Lung microvascular endothelial cell (primary cell): ENCODE measurements at places on chromosomes 2 and 18.

GRCh38 chr18:76983613-76984051 is 149.0 kb downstream of the MBP start:
- no peak for DNase-seq

DNA sequence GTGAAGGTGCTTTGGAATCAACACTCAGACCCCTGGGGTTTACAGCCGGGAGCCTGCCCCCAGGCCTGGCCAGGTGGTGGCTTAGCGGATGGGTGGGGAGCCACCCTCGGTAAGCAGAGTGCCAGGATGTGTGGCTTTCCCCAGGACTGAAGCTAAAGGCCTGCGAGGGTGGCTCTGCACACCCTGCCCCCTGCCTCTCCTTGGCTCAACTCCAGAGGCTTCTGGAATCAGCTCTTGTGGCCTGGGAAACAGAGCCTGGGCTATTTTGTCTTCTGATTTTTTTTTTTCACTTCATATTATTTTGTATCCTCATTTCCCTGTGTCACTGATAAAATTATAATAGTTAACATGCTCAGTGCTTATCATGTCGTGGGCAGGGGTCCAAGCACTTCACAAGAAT is 79.8 kb downstream of the RHOB start:
- no peak for DNase-seq

GRCh38 chr2:74286725-74287124 is 56.5 kb downstream of the SLC4A5 start:
- DNase-seq, result no peak

DNA sequence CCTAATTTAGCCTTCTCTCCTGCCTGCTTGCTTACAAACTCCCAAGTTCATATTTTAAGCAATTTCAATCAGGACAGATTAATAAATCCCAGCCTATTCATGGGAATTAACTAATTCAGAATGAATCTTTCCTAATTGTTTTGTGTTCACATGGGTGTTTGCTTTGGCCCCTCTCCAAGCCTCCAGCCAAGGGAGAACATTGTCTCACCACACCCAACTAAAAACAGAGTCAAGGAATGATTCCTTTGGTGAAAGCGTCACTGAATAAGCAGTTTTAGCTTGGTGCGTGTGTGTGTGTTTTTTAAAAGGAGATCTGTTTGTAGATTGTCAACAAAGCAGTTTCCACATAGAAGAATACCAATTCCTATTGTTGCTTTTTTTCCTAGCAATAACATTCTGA is 43.0 kb upstream of the DSG1 start:
- DNase-seq, result no peak

DNA sequence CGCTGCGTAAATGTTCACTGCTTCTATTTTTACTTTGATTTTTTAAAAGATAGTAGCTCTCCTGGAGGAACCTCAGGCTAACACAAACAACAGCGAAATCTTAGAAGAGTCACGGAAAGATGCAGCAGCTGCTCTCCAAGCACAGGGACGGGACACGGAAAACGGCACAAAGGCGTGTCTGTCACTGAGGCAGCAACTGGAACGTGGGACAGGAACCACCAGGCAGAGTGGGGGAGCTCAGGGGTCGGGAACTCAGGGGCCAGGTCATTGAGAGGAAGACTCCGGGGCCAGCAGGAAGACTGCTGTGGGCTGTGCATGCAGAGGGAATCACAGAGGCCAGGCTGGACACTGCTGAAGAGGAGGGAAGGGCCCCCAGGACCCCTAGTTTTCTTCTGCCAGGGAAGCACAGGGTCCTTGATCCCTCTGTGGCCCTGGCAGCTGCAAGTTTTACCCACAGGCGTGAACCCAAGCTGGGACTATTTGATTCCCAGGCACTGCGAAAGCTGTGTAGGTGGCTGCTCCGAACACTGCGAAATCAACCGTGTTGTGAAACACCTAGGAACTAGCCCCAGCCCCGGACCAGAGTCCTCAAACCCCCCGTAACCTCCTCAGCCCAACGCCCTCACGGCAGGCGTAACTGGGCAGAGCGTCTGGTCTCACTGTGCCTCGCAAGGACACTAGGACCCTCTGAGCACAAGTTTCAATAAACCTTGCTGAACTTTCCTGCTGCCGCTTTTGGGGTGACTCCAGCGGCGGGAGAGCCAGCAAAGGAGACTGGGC is 263.0 kb downstream of the EIPR1 start:
- no peak for DNase-seq

DNA sequence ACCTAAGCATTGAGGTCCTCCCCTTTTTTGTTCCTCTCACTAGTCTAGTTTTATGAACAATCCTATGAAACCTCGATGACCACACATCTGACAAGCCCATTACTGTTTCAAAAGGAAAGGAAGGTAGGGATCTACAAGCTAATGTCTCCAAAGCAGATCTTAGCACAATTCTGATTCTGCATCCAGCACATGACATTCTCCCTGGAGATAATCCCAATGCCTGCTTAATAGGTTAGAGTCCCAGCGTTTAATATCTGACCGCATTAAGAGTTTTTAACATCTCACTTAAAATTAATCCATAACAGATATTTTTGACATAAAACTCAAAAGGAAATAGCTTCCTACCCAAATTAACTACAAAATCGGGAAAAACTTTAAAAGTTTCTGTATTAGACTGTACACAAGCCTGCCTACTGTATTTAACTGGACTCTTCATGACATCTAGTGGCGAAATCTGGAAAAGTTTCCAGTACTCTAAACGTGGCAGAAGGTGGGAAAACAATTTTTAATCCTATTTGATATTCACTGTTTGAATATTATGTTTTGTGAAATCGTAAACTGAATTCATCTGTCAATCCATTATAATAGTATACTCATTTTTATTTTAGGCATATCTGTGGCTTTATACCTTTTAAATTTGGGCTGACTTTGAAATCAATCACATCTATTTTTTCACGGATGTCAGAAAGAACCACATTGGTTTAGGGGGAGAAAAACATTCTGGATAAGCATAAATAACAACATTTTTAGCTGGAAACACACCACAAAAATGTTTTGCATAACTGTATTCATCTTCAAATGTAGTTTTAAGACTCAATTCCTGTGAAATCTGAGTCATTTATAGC is 62.4 kb downstream of the TXNL1 start:
- peak; percentile 64 for DNase-seq

GRCh38 chr2:67649331-67650261 is 252.5 kb downstream of the ETAA1 start:
- DNase-seq, result peak; percentile 16

- no peak for DNase-seq
Measured at GRCh38 chr2:19187323-19188020, 171.0 kb downstream of the OSR1 start.

- DNase-seq, result no peak
Measured at GRCh38 chr2:165219481-165219880, 15.6 kb upstream of the SCN3A start.

GRCh38 chr18:3329872-3330271 is 67.9 kb downstream of the MYL12B start:
- DNase-seq, result no peak

GRCh38 chr2:191836471-191836852 is 10.4 kb downstream of the CAVIN2 start:
- no peak for DNase-seq

DNA sequence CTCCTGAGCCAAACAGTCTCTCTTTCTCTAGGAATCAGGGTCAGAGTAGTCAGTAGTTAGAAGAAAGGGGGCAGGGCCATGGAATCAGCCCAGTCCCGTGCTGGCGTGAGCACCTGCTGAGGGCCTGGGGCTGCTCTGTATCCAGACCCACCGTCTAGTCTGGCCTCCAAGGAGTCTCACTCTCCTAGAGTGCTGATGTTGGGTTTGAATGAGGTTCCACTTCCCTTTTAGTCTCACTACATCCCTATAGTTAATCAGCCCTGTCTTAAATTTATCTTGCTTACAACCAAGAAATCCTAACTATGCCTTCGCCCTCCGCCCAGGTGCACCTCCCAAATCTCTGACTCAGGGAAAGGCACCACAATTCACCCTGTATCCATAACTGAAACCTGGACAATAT is 13.4 kb upstream of the KCTD1 start:
- DNase-seq, result no peak

- no peak for DNase-seq
Measured at GRCh38 chr18:34965108-34965507, 76.1 kb upstream of the MAPRE2 start.

GRCh38 chr18:69658685-69659084 is 258.0 kb downstream of the DOK6 start:
- no peak for DNase-seq

DNA sequence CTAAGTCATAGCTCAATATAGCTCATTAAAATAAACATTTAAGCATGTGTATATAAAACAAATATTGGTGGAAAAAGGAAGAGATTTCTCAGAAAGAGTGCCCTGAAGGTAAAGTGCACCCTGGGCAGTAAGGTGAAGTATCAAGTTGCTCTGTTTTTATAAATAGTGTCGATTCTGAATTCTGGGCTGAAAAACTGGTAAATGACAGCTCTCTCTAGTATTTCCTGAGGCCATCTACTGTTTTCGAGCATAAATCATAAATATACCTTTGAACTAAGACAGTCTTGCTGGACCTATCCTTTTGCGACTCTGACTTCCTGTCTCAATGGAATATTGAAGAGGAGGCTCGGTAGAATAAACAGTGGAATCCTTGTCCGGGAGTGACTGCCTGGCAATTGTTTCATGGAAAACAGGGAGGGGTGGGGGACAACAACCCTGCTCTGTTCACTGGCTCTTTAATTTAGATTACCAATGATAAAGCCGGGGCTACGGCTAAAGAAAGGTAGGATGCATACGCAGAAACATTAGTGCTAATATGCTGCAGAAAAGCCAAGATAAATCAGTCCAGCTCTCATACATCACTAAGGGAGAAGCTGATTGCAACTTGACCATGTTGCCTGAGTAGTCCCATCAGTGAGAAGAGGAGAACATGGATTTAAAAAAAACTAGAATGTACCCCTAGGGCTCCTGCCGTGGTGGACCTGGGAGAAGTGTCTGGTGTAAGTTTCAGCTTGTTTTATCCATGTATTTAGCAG is 124.1 kb downstream of the RAPGEF4 start:
- DNase-seq, result peak; percentile 42

GRCh38 chr18:12928206-12928605 is 19.6 kb upstream of the SEH1L start:
- DNase-seq, result no peak

GRCh38 chr18:48548921-48549320 is 10.1 kb downstream of the CTIF start:
- no peak for DNase-seq

DNA sequence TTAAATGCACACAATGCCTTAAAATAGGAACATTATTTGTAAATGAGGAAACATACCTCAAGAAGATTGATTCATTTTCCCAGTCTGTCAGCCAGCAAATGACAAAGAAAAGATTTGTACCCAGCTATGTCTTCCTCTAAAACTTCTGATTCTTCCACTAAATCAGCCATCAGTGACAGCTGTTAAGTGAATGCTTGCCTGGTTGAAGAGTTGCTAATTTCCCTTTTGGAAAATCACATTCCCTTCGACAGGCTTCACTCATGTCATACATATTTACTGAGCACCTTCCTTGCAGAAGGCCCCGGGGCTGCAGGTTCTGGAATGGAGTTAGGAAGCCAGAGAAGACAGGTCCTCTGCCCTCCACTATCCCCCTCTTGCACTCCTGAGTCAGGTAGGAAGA is 112.0 kb upstream of the SLC66A3 start:
- no peak for DNase-seq

DNA sequence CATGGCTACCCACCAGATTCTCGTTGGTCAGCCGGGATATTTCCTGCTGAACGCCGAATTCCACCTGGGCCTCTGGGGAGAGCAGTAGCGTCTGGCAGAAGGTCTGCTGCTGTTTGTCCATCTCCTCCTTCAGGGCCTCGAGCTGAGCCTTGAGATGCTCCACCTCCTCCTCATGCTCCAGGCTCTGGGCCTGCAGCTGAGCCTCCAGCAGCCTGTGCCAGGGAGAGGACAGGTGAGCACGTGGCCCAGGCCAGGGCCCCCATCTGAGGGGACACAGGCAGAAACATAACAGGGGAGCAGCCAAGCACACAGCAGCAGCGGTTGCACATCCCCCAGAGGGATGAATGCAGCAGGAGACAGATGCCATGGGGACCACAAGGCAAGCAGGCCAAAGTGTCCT is 40.1 kb upstream of the ACAA2 start:
- DNase-seq, result no peak

GRCh38 chr2:177633111-177633510 is 240.5 kb downstream of the AGPS start:
- DNase-seq, result no peak

GRCh38 chr18:23812546-23813440 is 123.5 kb downstream of the LAMA3 start:
- peak; percentile 41 for DNase-seq
